WTC11 (cell line): ENCODE measurements at places on chromosomes 16 and 17. TPM values are rescaled to one million over a fixed set of nuclear protein-coding genes. Genes with fewer than 3 reads are reported as not detected.

DNA sequence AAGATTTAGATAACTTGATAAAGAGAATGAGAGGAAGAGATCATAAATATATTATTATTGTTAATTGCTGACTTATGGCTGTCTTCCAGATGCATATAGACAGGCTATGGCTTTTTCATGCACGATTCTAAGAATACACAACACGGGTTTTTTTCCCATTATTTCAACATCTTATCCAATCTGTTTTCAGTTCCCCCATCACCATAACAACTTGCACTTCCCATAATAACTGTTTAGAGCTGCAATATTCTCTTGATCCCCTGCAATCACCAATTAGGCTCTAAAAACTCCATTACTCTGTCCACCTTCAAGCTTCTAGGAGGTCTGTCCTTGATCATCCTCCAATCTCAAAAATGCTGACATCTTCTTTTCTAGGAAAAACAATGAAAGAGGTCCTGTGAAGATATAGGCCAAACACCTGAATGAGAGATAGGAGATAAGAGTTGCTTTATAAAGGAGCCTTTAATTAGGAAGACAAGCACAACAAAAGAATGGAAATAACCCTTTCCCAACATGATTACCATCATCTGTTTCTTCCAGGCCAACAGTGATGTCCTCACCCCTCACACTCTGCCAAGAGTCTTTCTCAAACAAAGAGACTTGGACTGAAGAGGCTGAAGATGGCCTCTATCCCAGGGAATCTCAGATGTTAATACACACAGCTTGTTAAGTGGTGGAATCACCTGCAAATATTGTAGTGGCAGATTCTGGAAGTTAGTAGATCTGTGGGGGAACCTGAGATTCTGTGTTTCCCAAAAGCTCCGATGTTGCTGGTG, 32.2 kb upstream of the CCL2 start:
- no peak for DNase-seq

- DNase-seq, result no peak
Observed at GRCh38 chr17:55341432-55341831, 76.7 kb downstream of the HLF start.

- DNase-seq, result no peak
Observed at GRCh38 chr16:1260101-1260680, 4.3 kb downstream of the TPSD1 start.

DNA sequence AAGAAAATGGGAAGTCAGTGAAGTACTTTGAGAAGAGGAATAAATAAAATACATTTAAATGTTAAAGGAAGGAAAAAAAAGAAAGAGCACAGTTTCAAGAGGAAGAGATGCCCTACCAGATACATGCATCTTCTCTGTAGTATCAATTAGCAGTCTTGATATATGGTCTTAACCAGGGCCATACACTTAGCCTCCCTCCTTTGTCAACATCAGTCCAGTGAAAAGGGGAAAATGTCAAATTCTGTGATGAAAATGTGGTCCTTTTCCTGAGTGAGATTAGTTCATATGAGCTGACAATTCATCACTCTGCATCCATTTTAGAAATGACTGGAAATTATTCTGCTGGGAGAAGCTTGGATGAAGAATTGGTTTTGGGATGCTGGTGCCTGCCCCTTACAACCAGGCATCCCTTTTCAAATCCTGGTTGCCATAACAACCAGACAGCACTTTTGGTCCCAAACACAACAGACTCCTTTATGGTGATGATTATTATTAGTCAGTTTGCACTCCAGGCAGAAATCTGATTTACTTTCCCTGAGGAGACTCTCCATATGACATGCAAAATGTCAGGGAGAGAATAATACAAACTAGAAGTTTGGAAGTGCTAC, 933.6 kb upstream of the CDH8 start:
- no peak for DNase-seq

DNA sequence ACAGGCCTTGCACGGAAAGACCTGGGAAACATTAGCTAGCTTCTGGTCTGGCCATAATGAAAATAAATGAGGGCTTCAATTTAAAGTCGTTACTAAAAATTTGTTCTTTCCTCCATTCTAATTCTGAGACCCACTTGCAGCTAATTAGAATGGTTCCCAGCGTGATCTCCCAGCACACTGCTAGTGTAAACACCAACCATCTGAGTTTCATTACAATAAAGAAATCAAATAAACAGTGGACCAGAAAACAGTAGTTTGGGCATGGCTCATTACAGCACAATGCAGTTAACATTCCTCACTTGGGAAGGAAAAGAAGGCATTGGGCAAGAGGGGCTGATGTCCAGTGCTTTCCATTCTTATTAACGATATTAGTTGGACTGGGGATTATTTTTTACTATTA, 410.9 kb upstream of the SOX9 start:
- DNase-seq, result no peak

DNA sequence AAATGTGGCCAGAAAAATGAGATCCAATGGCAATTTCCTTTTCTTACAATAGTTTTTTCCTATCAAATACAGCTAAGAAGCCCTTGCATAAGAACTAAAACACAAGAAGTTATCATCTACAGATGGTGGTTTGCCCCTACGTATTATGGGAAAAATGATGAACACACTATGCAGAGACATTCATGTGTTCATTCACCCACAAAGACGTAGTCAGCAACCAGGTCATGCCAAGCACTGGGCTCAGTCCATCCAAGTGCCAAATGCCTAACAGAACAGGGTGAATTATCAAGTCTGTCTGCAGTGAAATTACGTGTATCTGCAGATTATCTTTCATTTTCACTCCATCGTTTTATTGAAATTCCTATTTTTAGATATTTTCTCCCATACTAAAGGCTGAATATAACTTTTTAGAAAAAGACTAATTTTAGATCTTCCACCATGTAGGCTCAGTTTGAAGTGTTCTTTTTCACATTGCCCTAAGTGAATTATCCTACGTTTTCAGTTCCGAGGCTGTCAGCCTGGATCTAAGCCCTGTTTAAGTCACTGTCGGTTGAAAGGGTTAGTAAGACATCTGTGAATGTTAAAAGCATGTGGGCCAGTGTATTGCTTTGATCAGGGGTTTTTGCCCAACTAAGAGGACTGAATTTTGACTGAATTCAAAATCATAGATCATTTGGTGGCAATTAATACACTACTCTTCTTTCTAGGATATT, 78.1 kb upstream of the DHX40 start:
- DNase-seq, result no peak

GRCh38 chr17:50853015-50853615, 13.0 kb downstream of the TOB1 start:
- DNase-seq, result no peak

GRCh38 chr16:23861874-23862273, 26.1 kb downstream of the PRKCB start:
- no peak for DNase-seq

GRCh38 chr17:27622986-27623385, 8.0 kb upstream of the LGALS9 start:
- DNase-seq, result no peak

DNA sequence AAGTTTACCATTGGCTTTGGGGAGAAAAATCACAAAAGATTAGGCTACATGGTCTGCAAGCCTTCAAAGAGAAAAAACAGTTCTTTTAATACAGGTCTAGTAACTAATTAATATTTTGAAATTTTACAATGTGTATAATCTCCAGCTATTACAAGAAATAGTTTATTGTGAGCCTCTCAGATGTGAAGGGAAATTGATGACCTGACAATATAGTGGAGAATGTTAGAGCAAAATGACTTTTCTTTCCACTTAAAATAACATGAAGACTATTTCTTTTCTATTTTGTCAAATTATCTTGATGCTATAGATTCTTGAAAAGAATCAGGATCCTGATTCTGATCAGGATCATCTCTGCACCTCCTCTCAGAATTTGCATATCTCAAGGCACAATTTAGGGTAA, 362.3 kb downstream of the PMP22 start:
- DNase-seq, result no peak

DNA sequence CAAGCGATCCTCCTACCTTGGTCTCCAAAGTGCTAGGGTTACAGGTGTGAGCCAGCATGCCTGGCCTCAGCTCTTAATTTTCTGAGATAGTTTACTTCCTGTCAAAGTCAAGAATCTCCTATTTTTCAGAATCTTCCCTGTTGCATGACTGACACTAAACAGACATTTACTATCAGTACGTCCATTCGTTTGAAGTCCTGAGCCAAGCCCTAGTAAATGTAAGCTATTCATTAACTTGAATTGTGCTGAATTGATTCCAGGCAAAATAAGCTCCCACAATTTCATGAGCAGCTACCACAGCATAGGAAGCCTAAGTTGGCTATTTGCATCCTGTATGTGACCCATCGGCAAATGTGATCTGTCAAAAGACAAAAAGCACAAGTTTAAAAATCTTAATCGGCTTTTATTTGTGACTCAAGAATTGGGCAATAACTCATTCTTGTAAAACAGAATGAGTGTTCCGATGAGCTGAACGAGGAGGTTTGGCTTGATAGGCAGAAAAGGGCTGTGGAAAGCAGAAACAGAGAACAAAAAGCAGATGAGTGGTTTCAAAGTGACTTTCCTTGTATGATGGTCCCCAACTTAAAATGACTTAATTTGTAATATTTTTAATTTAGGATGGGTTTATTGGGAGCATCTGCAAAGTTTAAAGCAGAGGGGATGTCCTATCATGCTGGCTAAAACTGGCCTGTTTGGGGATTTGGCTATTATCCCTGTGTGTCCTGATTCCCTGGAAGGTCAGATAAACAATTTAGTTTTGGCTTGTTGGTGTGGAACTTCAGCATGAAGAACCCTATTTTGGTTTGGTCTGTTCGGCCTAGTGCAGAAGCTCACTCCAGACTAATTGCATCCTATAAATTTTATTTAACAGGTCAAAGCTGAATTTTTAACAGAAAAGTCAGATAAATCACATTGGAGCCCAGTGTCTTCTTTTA, 14.2 kb downstream of the RNF112 start:
- no peak for DNase-seq

GRCh38 chr17:31392002-31392855, 754 bp downstream of the RAB11FIP4 start:
- no peak for DNase-seq

DNA sequence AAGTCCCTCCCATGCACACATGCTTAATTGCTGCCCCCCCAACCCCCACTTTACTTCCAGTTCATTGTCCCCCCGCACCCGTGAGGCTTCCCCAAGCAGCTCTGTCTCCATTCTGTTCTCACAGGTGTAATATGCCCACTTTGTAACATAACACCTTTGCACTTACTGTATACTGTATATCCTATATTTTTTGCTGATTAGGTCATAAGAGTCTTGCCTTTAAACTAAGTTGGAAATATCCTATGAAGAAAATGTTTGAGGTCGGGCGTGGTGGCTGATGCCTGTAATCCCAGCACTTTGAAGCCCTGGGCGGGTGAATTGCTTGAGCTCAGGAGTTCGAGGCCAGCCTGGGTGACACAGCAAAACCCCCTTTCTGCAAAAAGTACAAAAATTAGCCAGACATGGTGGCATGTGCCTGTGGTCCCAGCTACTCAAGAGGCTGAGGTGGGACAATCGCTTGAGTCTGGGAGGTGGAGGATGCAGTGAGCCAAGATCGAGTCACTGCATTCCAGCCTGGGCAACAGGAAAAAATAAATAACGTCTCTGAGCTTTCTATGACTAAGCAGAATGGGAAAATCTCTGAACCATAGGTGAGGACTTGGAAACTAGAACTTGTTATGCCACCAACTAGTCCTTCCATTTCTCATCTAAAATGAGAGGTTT, 76.1 kb downstream of the TNRC6C start:
- DNase-seq, result no peak

- DNase-seq, result no peak
Observed at GRCh38 chr17:28864991-28865849, 10.4 kb downstream of the ERAL1 start.

DNA sequence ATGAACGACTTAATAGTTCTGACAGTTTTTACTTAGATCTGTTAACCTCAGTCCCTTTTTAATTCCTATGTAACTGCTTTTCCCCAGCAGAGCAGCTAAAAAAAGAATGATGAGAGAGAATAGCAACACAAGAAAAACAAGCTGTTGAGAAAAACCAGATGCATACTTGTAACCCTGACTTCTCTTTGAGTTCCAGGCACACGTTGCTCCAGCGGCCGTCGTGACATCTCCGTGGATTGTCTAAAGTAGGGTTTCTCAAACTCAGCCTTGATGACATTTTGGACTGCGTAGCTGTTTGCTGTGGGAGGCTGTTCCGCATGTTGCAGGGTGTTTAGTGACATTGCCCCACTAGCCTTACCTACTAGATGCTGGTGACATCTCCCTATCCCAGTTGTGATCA, 324.0 kb downstream of the SNX29 start:
- no peak for DNase-seq

DNA sequence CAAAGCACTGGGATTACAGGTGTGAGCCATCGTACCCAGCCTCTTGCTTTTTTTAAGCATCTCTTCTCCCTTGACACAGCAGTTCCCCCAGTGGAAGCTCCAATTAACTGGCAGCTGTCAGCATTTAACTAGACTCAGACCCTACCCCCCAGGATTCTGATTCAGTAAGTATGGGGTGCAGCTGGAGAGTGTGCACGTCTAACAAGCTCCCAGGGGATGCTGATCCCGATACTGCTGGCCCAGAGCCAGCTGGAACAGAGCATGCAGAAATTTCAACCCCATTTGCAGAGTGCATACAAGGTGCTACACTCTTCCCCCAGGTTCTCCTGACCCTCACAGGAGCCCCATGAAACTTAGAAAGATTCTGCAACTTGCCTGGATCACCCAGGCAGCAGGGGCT, 27.7 kb upstream of the BCO1 start:
- DNase-seq, result no peak

DNA sequence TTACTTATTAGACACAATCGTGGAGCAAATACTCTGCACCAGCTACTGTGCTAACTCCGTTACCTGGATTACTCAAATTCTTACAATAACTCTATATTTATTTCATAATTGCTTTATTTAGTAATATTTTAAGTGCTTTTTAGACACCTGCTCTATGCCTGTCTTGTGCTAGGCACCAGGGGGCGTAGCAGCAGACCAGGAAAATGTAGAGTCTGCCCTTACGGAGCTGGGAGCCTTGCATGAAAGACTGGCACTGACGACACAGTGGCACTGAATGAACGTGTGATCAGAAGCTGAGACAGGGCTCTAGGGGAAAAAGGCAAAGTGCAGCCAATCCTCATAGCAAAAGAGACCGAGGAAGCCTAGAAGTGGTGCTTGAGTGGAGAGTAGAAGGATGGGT, 486.5 kb downstream of the CDH13 start:
- DNase-seq, result peak; percentile 63

Gene LPO
- 0.20 to 0.50 TPM (median 0.23 TPM) in 3 replicates for total RNA-seq

Gene CCL16
- total RNA-seq, result not detected in 3 replicates

Gene TAF15
- 273 to 322 TPM (median 316 TPM) in 3 replicates for total RNA-seq

Gene SYCE1L
- 7.0 to 10.8 TPM (median 7.3 TPM) in 3 replicates for total RNA-seq

Gene EZH1
- total RNA-seq, result 19.8 to 24.1 TPM (median 22.4 TPM) in 3 replicates

Gene SMIM5
- 0.05 TPM in 1 of 3 replicates, not detected in the others for total RNA-seq

Gene KCTD11
- total RNA-seq, result 8.1 to 9.0 TPM (median 8.2 TPM) in 3 replicates

Gene DEXI
- 33.7 to 42.1 TPM (median 37.7 TPM) in 3 replicates for total RNA-seq
